ENCODE measurements at places on chromosomes 13 and 19. TPM values are rescaled to one million over a fixed set of nuclear protein-coding genes. Genes with fewer than 3 reads are reported as not detected.

RAP2A gene
- 7.4 TPM for polyA plus RNA-seq

LTBP4 gene
- 52.1 TPM for polyA plus RNA-seq

EFNB2 gene
- 12.7 TPM for polyA plus RNA-seq

AP1M2 gene
- 232 TPM for polyA plus RNA-seq

ZNF850 gene
- polyA plus RNA-seq = 0.09 TPM

ERICH6B gene
- not detected for polyA plus RNA-seq

KLHL1 gene
- polyA plus RNA-seq = 0.13 TPM

TRIM28 gene
- polyA plus RNA-seq = 191 TPM

CEACAM20 gene
- polyA plus RNA-seq = not detected

ZNF208 gene
- polyA plus RNA-seq = 2.0 TPM

B3GNT3 gene
- 2.0 TPM for polyA plus RNA-seq

KL gene
- polyA plus RNA-seq = 47.4 TPM
